ENCODE measurements at places on chromosomes 6 and 20.

DNA sequence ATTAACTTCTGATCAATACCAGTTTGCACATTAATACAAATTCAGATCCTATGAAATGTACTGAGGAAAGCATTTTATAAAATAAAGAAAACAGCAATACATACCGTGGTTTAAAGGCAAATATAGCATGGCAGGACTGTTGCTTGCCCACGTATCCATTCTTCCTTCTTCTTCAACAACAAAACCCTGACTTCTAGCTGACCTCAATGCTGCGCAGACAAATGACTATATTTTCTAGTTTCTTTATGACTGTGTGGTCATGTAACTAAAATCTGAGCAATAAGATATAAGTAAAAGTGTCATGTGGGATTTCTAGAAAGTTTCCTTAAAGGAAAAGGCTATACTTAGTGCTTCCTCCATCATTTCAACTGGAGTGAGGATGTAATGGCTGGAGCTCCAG, 85.0 kb downstream of the CDC40 start:
- DNase-seq: no peak

- DNase-seq: no peak
These were observed 179.8 kb downstream of the HAO1 start for GRCh38 chr20:7760247-7761031.

DNA sequence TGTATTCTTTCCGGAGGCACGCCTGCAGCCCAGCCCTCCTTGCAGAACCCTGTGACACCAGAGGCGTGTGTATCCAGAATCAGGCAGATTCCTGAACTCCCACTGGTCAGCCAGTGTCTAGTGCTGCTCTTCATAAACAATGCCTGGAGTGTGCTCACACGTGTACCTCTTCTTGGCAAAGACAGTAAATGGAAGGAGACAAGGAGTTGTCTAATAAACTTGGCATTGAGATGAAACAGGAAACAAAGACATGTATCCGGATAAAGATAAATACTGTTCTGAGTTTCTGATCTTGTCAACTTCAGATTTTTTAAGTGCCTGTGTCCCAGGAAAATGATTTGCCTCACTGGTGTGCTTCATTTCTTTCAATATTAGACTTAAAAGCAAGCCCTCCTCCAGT, 1.7 kb downstream of the RPS6KA2 start:
- no peak for DNase-seq

DNA sequence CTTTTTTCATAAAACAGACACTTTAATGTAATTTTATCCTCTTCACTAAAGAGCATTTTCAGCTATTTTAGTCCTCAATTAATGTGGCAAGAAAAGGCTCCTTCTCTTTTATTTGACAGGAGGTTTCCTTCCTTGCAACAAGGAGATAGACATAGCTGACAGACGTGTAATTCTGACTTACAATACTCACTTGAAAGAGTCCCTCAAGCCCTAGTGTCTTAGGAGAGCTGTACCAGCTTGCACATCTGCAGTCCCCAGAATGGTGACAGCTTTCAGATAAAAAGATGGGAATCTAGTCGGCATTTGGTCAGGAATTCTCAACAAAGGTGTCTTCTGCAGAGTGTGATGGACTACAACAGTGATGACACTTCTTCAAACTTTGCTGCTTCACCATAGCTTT, 603.7 kb upstream of the PTCHD4 start:
- no peak for DNase-seq

GRCh38 chr20:46218656-46219055, 89.6 kb downstream of the CDH22 start:
- DNase-seq: no peak

- no peak for DNase-seq
These were observed 103.0 kb upstream of the KCNK16 start for GRCh38 chr6:39425346-39426072.

- no peak for DNase-seq
These were observed 2.2 kb downstream of the APCDD1L start for GRCh38 chr20:58512808-58513552.

DNA sequence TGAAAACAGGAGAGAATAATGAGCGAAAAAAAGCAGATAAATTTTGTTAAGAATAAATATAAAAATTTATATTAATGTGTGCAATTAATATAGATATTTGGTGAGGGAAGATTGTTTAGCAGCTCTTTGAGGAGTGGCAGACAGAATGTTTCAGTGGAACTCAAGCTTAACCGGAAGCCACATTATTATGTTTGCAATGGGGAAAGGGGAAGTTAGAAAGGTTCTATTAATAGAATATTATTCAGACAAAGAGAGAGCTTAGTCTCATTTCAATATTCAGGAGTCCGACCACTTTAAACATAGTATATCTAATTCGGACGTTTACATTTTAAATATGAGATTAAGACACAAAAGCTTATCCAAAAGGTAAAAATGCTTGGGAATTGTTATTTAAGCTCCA, 81.6 kb upstream of the KHDRBS2 start:
- DNase-seq: no peak

DNA sequence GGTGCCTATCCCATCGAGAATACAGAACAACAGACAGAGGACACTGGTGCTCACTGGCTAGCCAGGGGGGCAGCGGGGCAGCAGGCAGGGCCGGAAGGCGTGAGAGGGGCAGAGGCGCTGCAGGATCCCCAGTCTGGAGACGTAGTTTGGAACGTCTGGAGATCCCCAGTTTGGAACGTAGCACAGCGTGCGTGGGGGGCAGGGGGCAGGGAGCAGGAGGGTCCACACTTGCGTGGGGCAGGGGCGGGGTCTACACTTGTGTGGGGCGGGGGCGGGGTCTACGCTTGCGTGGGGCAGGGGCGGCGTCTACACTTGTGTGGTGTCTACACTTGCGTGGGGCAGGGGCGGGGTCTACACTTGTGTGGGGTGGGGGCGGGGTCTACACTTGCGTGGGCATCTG, 107.2 kb downstream of the DACT2 start:
- DNase-seq: no peak

DNA sequence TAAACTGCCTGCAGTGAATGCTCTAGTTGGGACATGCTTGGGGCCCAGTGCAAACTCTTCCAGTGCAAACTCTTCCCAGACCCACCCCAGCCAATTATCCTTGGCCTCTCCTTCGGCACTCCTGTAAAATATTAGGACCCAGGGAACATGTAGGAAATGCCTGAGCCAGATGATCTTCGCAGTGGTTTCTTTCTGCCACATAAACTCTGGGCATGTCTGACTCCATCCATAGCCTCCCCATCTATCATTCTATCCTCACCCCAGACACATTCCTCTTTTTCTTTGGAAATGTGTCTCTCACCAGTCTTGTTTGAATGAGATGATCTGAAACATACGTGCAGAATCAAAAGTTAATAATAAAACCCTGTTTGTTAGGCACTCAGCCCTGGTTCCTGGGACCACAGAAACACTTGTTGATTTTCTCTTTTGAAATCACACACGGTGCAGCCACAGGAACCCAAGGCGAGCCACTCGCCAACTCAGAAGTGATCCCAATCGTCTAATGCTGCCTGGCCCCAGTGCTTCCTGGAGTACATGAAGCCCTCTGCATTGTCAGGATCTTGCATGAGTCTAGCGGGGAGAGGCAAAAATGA, 108.9 kb upstream of the CST7 start:
- DNase-seq: no peak

DNA sequence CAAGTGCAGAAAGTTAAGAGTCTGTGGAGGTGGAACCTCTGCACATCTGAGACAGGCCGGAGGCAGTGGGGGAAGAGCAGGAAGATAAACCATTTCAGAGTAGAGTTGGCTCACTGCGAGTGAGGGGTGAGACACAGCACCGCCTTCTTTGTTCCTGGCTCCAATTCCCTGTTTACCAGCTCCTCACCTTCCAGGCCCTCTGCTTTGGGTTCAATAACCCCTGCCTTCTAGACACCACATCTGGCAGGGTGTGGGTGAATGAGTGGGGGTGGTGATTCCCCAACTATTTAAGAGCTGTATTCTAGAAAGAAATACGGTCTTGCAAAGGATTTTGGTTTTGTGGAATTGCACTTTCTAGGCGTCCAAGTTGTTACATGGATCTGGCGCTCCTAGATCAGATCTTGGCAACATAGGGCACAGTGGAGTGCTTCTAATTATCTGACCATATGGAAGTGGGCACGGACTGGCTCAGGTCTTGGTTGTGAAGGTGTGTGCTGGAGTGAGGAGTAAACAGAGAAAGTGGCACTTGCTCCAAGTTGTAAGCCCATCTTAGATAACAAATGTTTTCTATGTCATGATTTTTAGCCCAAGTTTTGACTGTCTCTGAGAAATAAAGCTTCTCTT, 141.6 kb upstream of the NRN1 start:
- DNase-seq: no peak

DNA sequence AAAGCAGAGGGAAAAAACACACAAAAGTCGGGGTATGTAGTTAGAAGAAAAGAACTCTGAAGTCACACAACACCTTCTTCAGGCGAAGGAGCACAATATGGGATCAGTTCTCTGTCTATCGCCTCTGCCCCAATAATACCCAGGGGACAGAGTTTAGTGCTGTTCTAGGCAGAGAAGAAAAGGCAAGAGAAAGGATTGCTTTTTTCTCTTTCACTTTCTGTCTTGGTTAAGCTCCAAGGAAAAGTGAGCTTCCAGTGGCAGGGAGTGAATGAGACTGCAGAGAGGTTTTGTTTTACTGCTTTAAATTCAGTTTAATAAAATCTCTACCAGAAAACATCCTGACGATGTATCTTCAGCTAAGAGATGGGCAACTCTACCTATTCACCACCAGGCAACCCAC, 86.6 kb upstream of the STXBP5 start:
- no peak for DNase-seq

DNA sequence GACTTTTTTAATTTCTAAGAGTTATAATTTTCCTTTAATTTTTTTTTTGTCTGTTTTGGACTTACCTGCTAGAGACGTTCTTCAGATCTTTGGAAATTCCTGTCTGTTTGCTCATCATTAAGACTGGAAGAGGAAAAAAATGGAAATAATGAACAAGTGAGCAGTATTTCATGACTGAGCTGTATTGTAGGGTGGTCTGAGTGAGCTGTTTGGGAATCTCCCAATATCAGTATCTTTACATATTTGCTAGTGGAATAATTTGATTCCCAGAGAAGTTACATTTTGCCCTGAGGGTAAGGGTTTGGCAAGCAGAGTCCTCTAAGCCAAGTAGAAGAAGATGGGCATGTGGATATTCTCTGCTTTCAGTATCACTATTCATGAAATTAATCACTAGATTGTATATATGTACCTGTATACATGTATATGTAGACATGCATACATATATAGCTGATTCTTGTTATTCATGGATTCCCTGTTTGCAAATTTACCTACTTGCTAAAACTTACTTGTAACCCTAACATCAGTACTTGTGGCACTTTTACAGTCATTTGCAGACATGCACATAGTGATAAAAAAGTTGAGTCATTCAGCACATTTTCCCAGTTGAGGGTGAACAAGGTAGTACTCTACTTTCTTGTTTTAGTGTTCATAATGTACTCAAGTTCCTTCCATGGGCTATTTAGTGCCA, 13.5 kb downstream of the ZC2HC1B start:
- DNase-seq: no peak

DNA sequence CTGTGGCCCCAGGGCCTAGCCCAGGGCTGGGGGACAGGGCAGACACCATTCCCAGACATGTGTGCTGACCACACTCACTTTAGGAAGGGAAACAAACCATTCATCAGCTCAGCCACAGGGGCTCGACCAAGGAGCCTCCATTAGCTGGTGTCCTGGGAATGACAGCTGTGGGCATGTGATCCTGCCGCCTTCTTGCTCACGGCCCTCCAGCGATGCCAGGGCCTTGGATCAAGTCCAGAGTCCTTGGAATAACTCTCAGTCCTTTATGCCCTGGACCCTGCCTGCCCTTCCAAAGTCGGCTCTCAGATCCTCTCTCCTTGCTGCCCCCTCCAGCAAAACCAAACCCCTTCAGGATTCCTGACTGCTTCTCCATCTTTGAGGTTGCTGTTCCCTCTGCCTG, 165.0 kb upstream of the RNF24 start:
- no peak for DNase-seq

DNA sequence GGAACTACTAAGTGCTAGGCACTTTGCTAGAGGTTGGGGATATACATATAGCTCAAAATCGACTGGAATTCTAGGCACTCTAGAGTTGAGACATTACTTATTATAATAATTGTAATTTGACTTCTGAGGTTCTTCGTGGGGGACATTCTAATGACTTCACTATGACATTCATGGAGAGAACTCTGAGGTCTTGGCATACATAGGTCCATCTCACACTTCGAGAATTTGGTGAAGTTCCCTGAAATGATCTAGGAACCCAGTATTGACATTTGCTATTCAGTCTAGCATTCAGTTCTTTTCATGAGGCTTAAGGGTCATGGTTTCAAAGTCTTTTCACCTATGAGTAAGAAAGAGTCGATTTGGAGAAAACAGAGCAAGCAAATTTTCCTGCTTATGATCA, 446.6 kb upstream of the JAG1 start:
- no peak for DNase-seq

DNA sequence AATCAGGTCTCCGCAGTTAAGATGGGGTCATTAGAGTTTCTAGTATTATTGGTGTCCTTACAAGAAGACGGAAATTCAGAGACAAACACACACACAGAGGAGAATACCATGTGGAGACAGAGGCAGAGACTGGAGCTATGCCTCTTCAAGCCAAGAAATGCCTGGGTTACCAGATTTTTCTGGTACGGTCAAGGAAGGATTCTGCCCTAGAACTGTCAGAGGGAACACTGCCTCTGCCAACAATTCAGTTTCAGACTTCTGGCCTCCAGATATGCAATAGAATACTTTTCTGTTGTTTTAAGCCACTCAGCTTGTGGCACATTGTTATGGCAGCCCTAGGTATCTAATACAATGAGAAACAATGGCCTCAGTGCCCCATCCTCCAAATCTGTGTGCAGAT, 18.9 kb downstream of the TRMT6 start:
- no peak for DNase-seq

DNA sequence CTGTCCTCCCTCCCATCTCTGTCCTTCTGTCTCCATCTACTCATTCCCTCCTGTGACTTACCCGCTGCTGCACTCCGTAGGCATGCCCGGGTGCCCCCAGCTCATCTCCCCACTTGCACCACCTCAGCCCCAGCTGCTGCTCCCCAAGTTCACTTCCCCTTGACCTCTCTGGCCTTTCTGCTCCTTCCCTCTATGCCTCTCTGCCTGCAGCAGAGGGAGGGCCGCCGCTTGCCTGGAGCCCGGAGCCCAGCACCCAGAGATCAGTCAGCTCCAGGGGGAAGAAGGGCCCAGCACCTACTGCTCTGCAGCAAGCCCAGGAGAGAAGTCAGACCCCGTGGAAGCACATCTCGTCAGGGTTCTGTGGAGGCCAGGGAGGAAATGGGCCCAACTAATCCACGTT, 97.4 kb downstream of the LRFN2 start:
- DNase-seq: no peak

DNA sequence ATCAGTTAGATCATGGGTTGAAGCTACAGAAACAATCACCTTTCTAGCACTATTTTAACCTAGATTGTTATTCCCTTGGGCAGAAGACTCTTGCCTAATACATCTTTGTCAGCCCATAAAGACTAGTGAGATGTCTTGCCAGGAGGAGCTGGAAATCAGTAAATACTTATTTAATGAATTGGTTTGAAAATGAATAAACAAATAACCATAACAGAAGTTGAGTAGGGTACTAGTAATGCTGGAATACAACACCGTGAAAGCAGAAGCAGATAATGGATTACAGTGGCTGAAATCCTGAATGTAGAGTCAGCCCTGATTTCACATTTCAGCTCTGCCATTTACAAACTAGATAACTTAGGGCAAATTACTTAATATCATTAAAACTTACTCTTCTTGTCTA, 236.1 kb downstream of the PACRG start:
- DNase-seq: no peak

Data from effector memory CD4-positive, alpha-beta T cell (primary cell).